Activated T-cell treated with anti-CD3 and anti-CD28 coated beads for 4 hours (primary cell): ENCODE measurements at places on chromosomes 3 and 15.

- no peak for DNase-seq
These were observed 114.4 kb upstream of the RPL32 start for GRCh38 chr3:12955651-12956315.

- DNase-seq: no peak
These were observed 360.8 kb upstream of the PROK2 start for GRCh38 chr3:72145506-72146380.

- DNase-seq: no peak
These were observed 60.8 kb upstream of the POLG start for GRCh38 chr15:89395461-89395871.

DNA sequence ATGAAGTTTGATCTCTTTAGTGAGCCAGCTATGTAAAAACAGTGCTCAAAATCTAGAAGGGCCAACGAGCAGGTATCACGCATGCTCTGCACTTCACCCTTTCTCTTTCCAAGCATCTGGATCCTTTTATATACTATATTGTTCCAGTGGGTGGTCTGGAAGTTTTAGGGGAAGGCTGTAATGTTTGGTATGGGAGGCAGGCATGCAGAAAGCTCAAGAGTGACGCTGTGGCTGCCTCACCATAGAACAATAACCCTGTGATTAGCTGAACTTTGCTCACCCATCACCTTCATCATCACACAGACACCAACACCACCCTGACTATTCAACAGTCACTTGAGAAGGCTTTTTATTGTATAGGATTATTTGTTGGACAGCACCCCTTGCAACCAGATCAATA lies 81.6 kb downstream of the FBN1 start:
- no peak for DNase-seq

- no peak for DNase-seq
These were observed 16.2 kb downstream of the ZNF592 start for GRCh38 chr15:84764585-84764984.

DNA sequence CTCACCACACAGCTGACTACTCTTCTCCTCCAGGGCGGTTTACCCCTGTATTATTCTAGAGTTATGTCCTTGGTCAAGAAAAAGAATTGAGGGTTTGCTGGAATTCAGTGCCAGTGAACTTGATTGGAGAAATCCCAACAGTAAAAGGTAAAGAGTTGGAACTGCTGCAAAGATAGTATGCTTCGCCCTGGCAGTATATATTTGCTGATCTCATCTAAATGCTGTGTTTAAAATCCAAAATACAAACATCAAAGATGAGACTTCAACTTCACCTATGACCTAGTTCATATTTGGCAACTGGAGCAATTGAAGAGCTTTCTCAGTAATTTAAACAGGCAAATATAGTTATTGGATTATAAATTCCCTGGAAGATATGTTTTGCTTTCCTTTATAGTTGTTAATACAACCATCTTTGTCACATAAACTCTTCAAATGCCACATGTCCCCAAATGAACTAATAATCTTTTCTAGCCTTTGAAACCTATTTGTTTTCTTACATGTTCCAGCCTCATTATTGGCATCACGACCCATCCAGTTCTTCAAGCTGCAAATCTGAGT lies 6.5 kb downstream of the KCNH8 start:
- DNase-seq: no peak

DNA sequence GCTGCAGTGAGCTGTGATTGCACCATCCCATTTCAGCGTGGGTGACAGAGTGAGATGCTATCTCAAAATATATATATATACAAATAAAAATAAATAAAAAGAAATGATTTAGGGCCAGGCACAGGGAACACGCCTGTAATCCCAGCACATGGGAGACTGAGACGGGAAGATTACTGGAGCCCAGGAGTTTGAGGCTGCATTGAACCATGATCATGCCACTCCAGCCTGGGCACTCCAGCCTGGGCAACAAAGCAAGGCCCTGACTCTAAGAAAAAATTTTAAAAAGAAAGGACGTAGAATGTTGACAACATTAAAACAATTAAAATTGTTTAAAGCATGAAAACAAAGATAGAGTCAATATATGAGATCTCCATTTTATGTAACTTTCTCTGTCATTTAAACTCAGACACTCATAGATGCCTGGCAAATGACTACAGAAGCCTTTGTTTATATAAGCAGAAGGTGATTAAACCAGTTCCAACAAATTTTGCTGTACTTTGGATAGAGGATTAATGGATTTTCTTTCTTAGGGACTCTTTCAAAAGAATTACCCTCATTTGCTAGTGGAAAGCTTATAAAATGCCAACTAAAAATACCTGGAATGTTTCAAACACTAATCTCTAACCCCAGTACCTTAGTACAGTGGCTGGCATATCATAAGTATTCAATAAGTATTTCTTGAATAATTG lies 10.7 kb upstream of the TRPM7 start:
- DNase-seq: no peak

DNA sequence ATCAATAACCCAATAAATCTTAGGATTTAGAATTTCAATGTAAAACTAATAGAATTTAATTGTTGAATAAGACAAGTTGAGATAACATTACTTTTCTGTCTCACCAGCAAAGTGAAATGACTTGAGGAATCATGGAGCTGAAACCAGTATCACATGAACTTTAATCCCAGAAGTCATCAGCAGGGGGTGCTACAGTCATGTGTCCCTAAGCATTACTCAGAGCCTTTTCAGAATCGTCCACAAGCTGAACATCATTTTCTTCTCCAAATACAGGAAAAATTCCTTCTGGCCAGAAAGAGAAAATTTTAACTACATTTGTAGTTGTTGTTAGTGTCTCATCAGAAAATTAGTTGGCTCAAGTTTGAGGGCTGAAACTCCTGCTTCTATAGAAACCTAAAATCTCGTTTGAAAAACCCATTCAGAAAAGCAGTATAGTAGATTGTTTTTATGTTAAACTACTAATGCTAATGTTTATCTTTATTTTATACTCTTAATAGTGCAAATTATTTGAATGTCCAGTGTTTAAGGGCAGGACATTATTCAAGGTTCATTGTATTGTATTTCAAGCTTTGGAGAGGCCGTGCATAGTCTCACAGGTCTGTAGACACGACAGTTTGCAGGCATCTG lies 384.1 kb downstream of the PLOD2 start:
- DNase-seq: no peak

- no peak for DNase-seq
These were observed 30.6 kb downstream of the TNIK start for GRCh38 chr3:171429635-171430034.

DNA sequence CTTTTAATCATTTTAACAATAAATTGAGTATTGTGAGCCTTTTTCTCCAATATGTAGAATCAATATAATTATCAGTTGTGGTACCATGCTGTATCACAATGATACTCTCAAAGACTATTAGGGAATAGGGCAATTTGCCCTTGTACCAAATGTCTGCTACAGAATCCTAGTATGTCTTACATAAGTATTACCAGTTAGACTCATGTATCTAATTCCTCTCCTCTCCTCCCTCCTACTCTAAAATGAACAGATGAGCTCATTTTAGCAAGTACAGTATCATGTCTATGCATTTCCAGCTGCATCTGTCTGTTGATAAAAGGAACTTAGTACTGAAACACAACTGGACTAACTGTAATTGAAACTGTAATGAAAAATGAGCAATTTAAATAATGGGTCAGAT lies 124.3 kb upstream of the ATP11B start:
- DNase-seq: no peak

- DNase-seq: no peak
These were observed 35.3 kb upstream of the MRPS22 start for GRCh38 chr3:139308560-139308959.

GRCh38 chr15:101207867-101208288 lies 44.0 kb downstream of the CHSY1 start:
- no peak for DNase-seq
